T-cell (primary cell): ENCODE measurements at places on chromosomes 16 and 17.

GRCh38 chr16:31357324-31358109, 2.5 kb downstream of the ITGAX start:
- DNase-seq: no peak

- no peak for DNase-seq
These were observed 5.3 kb downstream of the EFNB3 start for GRCh38 chr17:7710301-7710700.

GRCh38 chr16:23288726-23289512, 13.2 kb upstream of the SCNN1B start:
- DNase-seq: no peak

GRCh38 chr16:4982056-4982867, 24.1 kb downstream of the SEC14L5 start:
- DNase-seq: no peak
